ENCODE measurements at places on chromosomes 2 and 18.

DNA sequence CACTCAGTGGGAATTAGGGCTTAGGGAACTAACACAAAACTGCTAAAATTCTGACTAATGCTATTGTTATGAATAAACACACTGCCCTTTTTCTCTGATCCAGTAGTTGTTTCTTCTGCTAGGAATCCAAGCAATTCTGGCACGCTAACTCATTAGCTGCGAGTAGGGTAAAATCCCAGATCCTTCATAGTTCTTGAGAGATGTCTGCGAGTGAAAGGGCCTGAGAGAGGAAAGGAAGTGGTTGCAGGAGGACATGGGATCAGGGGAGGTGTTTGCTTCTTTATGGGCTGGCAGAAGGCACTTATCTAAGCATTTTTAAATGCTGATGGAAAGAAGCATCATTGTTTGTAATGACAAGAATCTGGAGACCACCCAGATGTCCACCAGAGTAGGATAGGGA, 9.4 kb downstream of the MAP3K19 start:
- DNase-seq: no peak

DNA sequence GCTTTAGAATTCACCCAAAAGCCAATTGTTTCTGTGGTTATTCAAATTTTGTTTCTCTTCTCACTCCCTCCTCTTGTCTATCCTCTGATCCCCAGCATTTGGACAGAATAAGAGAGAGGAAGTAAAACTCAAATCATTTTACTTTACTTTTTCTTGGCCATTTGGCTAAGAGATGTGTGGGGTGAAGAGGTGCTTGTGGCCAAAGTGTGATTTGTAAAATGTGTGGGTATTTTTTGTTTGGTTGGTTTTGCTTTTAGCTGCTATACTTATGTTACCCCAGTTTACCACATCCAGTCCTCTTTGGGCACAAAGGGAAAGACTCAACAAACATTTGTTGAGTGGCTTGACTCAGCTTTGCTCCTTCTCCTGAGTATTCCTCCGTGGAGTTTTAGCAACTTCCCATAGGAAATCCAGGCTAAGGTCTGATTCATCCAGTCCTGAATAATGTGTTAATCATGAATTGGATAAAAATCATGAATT, 109.1 kb upstream of the CYP1B1 start:
- DNase-seq: no peak

GRCh38 chr2:74498500-74499266, 720 bp downstream of the LBX2 start:
- DNase-seq: no peak

DNA sequence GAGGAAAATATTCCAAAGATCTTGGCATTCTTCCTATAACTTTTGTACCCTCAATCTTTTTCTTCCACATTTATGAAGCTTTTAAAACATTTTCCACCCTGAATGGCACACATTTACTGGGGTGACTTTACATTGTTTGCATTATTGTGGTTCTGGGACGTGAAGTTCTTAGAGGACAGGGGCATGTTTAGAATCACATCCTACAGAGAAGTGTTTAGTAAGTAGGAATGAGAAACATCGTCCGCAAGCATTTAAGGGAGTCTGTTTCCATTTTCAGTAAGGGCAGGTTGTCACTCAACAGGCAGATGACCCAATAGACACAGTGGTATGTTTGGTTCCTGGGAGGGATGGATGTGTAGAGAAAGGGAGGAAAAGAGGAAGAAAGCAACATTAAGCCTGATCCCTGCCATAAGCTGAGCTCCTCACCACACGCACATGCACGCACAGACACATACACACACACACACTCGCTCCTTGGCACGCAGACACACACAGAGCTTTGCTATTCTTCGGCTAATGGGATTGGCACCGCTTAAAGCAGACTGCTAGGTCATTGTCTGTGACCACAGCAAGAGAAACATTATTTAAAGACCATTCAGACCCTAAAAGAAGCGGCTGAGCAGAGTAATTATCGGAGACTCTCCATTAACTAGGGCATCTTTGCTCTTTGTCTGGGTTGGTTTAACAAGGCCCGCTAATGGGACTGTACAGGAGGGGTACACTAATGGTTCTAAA, 14.2 kb upstream of the PLEKHM3 start:
- no peak for DNase-seq

DNA sequence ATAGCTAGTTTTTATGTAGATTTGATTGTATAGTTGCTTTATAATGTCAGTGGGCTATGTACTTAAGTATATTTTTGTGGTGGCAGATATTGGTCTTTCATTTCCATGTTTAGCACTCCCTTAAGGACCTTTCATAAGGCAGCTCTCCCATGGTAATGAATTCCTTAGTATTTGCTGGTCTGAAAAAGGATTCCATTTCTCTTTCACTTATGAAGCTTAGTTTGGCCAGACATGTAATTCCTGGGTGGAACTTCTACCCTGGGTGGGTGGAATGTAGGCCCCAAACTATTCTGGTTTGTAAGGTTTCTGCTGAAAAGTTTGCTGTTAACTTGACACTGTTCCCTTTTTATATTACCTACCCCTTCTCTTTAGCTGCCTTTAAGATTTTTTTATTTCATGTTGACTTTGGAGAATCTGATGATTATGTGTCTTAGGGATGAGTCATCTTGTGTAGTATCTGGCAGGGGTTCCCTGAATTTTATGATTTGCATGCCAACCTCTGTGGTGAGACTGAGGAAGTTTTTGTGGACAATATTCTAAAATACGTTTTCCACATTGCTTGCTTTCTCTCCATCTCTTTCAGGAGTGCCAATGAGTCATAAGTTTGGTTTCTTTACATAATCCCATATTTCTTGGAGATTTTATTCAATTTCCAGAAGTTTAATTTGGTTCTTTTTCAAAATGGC, 65.4 kb upstream of the VRK2 start:
- no peak for DNase-seq

DNA sequence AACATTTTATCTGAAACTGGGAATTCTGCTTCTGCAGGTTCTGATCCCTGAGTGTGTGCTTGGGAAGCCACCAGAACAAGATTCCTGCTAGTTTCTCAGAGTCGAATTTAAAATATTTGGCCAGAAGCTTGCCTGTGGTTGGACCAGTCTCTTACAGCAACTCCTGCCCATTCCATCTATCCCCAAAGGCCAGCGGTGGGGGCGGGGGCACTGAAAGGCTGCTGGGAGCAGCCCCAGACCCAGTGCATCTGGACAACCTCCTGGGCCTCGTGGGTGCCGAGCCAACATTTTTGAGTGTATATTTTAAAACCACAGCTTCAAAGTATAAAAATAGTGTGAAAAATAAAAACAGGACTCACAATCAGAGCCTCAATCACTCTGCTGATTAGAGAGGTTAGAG, 38.6 kb upstream of the ZFP36L2 start:
- no peak for DNase-seq

GRCh38 chr2:219118504-219118903, 42.1 kb downstream of the NHEJ1 start:
- DNase-seq: no peak

DNA sequence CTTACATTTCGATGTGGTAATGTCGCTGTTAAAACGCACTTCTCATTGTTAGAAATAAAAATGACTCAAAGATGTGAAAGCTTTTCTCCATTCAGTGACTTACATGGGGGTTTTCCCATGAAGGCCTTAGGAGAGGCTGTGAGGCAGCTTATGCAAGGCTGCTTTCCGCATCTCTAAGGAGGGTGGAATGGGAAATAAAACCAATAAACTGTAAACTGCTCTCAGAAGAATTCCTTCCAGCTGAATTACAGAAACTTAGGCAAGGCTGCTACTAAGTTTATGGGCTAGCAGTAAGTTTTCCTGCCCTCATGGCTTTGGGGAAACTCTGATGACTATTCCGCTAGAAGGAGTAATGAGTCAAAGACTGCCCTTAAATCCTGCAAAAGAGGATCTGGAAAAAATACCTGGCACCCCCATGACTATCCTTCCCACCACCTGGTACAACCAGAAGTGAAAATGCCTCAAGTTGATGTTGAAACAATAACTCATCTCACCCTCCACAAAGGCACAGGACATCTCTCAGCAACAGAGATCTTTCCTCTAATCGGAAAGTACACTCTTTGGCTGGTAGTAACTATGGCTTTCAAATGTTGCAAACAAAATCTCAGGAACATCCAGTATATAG, 97.7 kb upstream of the SMAD7 start:
- DNase-seq: no peak

- no peak for DNase-seq
Measured at GRCh38 chr2:79832511-79833234, 319.8 kb downstream of the CTNNA2 start.

GRCh38 chr2:85434696-85435095, 16.2 kb downstream of the SH2D6 start:
- no peak for DNase-seq

DNA sequence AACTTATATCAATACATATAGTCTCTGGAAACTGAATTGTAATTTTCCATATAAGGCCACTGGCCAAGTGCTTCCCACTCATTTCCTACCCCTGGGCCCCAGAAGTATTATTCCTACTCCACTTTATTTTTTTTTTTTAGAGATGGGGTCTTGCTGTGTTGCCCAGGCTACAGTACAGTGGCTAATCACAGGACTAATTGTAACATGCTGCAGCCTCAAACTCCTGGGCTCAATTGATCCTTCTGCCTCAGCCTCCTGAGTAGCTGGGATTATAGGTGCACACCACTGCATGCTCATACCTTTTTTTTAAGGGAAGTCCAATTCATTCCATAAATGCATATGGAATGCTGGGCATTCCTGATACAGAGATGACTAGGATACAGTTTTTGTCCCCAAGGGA, 6.4 kb upstream of the CNNM4 start:
- DNase-seq: no peak

DNA sequence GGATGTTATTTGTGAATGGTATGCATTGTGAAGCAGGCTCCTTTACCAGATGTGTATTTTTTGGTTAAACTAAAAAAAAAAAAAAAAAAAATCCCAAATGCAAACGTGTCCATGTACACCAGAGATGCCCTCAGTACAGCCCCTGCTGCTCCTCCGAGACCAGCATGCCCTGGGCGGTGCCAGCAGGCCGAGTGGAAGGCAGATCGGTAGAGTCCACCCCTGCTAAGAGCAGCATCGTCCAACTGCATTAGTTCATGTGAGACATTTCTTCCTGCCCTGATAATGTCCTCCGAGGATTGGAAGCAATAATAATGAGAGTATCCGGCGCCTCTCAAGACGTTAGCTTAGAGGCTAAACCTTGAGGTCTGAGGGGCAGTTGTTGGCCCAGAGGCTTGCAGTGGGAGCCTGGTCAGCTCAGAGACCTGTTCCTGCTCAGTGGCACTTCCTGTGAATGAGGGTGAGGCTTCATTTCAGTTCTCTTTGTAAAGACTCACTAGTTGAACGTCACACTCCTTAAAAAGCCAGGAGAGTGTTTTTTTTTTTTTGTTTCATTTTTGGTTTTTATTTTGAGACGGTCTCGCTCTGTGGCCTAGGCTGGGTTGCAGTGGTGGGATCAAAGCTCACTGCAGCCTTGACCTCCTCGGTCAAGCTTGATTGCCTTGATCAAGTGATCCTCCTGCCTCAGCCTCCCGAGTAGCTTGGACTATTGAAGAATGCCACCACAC, 5.6 kb downstream of the SLC66A3 start:
- DNase-seq: no peak
